ENCODE measurements at places on chromosomes 12 and 14.
A peak's percentile ranks its signal among the peaks of the same experiment; 100 is the strongest.

DNA sequence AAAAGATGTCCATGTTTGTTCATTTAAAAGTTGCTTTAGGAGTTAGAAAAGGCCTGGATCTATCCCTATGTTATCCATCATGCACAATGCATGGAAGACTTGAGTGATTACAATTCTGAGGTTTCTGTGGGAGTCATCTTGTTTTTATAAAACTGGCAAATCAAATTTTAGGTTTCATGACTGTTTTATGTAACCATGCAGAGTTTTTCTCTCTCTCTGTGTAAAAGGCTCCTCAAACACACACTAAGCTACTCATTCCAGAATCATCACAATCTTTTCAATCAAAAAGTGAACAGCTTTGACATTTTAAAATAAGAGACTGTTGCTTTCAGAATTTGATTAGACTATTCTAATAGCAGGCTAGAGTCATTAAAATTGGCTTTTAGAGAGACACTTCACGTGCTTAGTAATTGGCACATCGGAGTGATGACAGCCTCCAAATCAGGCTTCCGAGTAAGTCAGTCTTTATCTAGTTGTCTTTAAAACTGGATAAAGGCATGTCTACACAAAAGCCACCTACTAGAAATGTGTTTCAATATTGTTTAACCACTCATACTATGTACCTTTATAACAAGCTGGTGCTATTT lies 31.9 kb downstream of the PRICKLE1 start:
- DNase-seq = no peak

- no peak for DNase-seq
Measured at GRCh38 chr14:25340882-25341281, 290.9 kb upstream of the STXBP6 start.

- DNase-seq = peak; percentile 34
Measured at GRCh38 chr12:19129486-19130223, at the start of gene PLEKHA5. Gene PLEKHA5 (plus strand): TSS chr12:19129733. CDS start chr12:19129800, 67 bp downstream.

DNA sequence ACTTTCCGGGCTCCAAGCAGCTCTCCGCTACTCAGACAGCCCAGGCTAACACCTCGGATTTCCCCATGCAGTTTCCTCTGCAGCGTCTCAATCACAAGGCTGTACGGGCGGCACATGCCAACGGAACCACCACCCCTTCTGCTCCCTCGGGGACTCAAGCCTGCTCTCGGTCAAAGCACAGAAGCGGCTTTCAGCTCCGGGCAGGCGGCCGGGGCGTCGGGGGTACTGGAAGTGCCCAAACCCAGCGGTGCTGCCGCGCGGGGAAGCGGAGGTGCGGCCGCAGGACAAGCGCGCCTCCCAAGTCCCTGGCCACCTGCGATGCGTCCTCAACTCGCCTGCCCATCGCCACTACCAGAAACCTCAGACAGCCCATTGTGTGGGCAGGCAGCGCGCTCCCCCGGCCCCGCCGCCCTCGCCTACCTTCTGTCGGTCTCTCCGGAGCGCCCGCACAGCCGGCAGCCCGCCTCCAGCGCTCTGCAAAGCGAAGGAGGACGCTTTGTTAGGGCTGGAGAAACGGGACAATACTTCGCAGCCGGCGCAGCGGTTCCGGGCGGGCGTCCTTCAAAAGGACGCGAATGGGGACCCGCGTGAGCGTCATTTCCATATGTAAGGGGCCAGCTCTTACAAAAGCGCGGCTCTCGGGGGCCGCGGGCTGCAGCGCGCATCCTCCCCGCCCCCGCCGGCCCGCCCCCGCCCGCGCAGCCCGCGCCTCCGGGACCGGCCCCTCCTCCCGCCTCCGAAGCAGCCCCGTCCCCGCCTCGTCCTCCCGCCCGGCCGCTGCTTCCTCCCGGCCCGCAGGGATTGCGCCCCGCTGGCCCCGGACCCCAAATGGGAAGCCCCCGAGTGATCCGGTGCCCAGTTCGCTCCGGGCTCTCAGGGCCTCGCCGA lies 674 bp downstream of the NIN start:
- DNase-seq = no peak

DNA sequence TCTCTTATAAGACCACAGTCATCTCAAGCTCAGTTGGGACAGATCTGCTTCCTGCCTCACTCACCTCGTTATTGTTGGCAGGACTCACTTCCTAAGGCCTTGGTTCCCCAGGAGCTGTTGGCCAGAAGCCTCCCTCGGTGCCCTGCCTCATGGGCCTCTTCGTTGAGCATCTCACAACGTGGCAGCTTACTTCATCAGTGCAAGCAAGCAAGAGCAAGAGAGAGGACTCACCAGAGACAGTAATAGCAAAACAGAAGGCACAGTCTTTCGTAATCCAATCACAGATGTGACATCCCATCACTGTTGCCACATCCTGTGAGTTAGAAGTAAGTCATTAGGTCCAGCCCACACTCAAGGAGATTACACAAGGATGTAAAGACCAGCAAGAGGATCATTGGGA lies 5.1 kb upstream of the NUMB start:
- no peak for DNase-seq

DNA sequence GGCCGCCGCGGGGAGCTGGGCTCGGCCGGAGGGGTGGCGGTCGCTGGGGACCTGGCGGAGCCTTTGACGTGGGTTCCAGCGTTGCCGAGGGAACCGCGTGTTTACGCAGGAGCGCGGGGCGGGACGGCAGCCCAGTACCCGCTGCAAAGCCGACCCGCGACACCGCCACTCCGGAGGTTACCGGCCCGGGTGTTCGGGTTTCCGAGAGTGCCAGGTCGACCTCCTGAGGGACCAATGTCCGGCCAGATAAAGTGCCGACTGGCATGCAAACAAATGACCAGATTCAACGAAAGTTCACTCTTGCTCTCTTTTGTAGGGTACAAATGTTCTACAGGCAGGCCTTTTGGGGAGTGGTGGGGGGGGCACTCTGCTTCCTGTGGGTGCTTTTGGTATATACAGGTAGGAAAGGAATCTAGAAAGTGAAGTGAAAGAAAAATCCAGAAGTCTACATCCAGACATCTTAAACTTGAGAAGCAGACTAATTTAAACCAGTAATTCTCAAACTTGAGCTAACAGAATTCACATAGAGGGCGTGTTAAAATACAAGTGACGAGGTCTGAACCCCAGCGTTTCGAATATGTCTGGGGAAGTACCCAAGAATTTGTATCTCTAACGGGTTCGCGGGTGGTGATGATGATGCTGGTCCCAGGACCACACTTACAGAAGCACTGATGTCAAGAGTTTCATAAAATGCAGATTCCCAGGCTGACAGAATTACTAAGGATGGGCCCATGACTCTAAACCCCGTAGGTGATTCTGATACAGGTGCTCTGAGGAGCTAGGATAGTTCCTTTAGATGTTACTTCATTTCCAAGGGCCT lies at the start of gene GPR135:
Gene GPR135 (minus strand): TSS at position 65 of the 820 bp plus-strand sequence. CDS start 154 bp downstream, outside the sequence.
- no peak for DNase-seq

- DNase-seq = no peak
Measured at GRCh38 chr12:108633081-108633533, 587 bp downstream of the SELPLG start.

DNA sequence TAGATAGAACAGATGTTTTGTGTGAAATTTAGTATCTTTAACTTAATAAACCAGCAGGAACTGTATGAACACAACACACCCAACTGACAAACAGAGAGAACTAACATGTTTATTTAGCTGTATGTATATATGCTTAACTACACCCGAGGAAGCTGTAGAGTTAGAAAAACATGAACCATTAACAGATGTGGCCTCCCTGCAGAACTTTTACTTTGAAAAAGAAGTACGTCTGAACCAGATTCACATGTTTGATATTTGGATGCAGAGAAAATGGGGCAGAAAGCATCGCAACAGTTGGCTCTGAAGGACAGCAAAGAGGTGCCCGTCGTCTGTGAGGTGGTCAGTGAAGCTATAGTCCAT lies at the start of gene REP15:
Gene REP15 (plus strand): TSS at position 155 of the 360 bp plus-strand sequence. CDS start 116 bp downstream, at position 271.
- no peak for DNase-seq

DNA sequence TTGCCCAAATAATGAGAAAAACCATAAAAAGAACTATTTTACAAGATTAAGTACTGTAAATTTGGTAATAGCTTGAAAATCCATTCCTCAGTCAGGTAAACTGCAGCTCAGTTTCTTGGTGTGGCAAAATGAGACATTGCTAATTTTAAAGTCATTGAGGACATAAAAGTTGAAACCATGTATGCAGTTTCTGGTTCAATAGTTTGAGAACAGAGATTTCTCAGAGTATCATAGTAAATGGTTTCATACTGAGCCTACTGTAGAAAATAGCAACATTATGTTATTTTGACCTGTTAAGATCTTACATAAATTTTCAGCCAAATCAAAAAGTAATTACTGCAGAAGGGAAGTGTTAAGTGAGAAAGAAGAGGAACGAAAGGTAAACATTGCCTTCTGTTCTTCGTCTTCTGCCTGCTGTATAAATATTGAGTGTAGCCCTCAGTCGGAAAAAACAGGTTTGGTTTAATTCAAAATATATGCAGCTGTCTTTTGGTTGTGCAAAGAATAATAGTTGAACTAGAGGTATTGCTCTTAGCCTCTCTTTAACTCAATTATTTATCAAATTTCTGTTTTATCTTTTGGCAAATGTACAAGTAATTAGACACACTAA lies 119.6 kb downstream of the SYNE2 start:
- DNase-seq = no peak

- DNase-seq = no peak
Measured at GRCh38 chr14:101174522-101174838, 271.0 kb upstream of the RTL1 start.

DNA sequence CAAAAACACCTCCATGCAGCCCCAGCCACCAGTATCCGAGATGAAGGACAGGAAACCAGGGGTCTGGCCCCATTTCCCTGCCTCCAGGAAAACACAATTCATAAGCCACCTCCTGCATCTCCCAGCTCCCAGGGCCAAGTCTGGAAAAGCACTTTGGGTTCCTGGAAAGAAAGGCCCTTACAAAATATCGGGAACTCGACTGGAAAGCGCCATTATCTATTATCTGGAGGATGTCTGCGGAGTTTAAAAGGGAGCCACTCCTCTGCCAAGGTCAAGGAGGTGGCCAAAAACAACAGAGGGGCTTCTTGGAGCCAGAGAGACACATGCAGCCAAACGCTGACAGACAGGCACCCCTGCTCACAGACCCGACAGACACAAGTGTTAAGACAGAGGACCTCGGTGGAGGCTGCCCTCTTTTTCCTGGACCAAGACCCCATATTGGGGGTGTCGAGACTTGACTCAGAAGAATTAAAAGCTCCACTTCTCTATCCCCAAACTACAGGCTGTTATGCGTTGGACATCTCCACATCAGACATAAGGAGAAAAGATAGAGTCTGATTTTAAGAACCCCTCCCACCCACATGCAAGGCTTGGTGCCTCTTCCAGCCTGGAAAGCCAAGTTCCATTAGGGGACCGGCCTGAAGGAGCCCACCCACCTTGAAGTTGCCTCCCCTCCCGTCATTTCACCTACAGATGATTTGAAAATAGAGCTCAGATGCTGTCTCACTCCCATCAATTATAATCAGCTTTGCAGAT lies 9.6 kb downstream of the ACTN1 start:
- DNase-seq = no peak

DNA sequence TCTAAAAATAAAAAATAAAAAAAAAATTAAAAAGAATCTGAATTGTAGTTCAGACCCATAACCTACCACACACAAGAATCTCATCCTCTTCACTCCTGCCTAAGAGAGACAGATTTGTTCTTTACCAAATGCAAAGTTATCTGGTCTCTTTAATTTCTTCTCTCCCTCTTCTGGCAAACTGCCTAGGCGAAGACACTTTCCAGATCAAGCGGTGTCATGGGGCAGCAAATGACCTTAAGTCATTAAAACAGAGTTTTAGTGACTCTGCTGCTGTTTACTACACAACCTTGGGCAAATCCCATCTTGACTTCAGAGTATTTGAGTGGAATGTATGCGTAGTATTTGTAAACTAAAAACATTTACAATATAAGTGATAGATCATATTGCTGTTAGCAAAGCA lies 60.9 kb upstream of the NID2 start:
- DNase-seq = no peak

- no peak for DNase-seq
Measured at GRCh38 chr12:54688309-54689033, 40.3 kb upstream of the DCD start.
